Osteocyte (in vitro differentiated cells): ENCODE measurements at places on chromosomes 12 and 14. TPM values are rescaled to one million over a fixed set of nuclear protein-coding genes. Genes with fewer than 3 reads are reported as not detected.

SIVA1 gene
- total RNA-seq, result 50.1 and 52.3 TPM in 2 replicates

MYL2 gene
- total RNA-seq, result not detected in 2 replicates

RNASE1 gene
- not detected in 2 replicates for total RNA-seq

CIROP gene
- not detected in 2 replicates for total RNA-seq

GRCh38 chr12:11727133-11727664 lies 77.7 kb downstream of the ETV6 start:
- H3K27me3 ChIP-seq, result no peaks in the 10 kb centered on the region
- H3K27ac ChIP-seq, result no peak overlapping the region
- no peak for DNase-seq
- H3K4me3 ChIP-seq, result no peak overlapping the region
- peaks cover 64% of the 10 kb centered on the region for H3K4me1 ChIP-seq
